ENCODE measurements at places on chromosomes 2 and 18.

GRCh38 chr18:35143622-35144596 is 96.9 kb upstream of the ZNF397 start:
- DNase-seq: no peak

DNA sequence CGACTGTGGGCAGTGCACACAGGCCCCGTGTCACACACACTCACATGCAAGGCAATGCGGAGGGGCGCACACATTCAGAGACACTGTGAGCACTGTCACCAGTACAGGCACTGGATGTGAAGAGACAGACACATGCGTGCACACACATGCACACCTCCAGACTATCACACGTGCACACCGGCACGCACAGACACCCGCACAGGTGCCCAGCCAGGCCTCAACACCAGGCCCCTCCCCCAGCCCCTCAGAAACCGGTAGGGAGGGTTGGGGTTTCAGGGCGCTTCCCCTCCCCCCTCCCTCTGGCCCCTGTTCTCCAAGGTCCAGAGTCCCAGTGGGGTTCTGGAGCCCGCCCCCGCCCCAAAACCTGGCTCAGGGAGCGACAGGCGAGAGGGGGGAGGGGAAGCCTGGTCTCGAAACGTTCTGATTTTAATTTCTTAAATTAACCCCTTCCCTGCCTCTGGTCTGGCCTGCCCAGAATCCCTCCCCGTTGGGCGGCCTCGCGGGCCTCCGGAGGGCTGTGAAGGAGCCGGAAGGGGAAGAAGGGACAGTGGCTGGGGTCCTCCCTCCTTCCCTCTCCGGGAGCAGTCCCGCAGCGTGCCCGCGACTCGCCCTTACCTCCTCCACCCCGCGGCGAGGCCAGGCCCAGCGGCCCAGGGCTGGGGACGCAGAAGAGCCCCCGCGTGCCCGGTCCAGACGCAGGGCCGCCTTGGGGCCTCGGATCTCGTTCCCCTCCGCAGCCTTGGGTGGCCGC is 558 bp downstream of the FBXO41 start:
- DNase-seq: no peak

- DNase-seq: no peak
Measured at GRCh38 chr2:63347361-63347760, 240.9 kb downstream of the WDPCP start.

DNA sequence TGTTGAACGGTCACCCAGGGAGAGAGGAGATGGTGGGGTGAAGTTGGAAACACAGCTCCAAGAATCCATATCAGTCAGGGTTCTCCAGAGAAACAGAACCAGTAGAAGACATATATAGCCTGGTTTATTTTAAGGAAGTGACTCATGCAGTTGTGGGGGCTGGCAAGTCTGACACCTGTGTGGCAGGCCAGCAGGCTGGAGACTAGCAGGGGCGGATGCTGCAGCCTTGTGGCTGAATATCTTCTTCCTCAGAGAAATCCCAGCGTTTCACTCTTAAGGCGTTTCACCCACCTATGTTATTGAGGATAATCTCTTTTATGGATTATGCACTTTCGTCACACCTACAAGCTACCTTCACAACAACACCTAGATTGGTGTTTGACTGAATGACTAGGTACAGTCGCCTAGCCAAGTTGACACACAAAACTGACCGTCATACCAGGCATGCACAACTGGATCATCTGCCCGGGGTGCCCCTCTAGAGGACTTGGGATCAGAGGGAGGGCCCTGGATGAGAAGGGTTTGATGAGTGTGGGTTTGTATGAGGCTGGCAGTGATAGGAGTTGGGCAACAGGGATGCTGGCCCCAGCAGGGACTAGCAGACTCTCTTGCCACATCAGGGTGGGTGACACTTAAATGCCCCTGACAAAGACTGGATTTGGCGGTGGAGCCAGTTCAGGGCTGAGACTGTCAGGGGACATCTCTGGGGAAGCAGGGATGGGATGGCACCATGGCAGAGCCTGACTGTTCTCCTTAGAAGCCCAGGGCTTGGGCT is 23.4 kb downstream of the MROH2A start:
- no peak for DNase-seq

DNA sequence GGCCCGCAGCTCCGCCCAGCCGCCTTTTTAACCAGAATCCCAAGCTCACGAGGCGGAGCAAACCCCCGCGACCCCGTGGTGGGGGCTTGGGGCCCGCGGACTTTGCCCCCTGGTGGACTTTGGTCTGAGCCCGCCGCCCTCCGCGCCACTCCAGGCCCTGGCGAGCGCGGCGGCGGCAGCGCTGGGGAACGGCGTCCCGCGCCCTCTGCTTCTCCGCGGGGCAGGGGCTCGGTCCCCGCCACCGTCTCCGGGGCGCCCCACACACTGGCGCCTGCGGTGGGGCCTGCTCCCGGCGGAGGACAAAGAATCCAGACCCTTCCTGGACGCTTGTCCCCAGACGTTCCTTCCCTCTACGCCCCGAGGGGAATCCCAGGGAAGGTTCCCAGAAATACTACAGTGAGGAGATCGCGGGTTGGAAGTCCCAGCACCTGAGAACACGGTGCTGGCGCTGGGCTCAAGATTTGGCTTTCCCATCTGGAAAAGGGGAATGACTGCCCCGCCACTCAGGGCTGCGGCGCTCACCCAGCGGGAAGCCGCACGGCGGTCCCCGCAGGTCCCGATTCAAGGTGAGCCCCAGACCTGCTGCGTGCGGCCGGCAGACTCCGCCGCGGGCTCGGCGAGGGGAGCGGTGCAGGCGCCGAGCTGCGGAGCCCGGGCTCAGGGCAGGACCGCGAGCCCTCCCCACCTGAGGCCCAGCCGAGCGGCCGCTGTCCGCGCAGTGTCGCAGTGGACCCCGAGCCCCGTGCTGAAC is at the start of gene HAAO:
Gene HAAO, minus strand, starts transcription at position 1 of the 751 bp plus-strand sequence. CDS start 47 bp downstream, outside the sequence.
- no peak for DNase-seq

GRCh38 chr18:48230467-48231113 is 178.6 kb downstream of the ZBTB7C start:
- peak; percentile 50 for DNase-seq

DNA sequence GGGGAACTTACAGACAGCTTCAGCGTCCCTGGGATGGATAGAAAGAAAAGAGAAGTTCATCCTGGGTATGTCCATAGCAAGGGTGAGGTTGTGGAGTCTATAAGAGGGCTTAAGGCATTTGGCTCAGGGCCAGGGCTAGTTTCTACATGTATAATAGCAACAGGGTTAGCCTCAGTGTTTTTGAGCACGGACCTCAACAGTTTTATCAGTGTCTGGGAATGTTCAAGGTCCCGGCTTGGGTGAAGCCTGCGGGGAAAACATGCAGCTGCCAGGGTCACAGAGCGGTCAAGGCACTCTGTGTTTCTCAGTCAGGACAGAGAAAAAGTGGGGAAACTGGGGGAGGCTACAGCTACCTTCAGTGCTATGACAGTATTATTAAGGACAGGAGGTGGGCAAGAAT is 427.7 kb upstream of the HS6ST1 start:
- no peak for DNase-seq
